Stimulated activated CD8-positive, alpha-beta memory T cell treated with anti-CD3 and anti-CD28 coated beads, Interleukin-15, amount 100 ng/mL, for 4 hours (primary cell): ENCODE measurements at places on chromosomes 5 and 9.

- DNase-seq = no peak
Observed at GRCh38 chr9:113705928-113706519, 170.1 kb upstream of the ZNF618 start.

- no peak for DNase-seq
Observed at GRCh38 chr5:56601641-56602071, 213.7 kb upstream of the MAP3K1 start.

DNA sequence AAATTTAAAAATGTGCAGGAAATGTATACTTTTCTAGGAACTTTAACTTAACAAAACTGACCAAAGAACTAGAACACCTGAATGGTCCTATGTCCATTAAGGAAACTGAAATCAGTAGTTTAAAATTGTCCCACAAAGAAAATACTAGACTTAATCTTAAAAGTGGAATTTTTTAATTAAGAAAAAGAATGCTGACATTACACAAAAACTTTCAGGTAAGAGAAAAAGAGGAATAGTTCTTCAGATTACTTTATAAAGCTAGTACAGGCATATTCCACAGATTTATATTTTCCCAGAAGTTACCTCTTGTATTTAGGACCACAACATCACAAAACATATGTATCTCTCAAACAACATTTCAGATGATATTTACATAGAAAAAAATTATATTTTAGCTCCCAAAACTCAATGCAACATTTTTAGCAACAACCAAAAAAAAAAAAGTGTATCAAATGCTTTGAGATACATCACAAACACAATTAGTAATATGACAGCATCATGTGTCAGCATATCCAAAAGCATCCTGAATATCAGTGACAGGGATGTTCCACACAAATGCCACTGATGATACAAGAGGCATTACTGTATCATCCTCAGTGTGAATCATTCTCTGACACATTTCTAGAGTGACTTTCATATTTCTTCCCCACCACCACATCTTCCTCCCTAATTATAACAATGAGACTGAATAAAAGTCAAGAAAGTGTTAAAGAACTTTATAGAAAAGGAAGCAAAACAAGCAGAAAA lies 264.0 kb downstream of the EPB41L4A start:
- DNase-seq = no peak

GRCh38 chr5:139650031-139650688 lies 2.0 kb downstream of the CXXC5 start:
- no peak for DNase-seq

GRCh38 chr9:136720251-136720897 lies 8.0 kb downstream of the DIPK1B start:
- no peak for DNase-seq

- no peak for DNase-seq
Observed at GRCh38 chr9:92278110-92278509, 15.4 kb downstream of the IARS1 start.

DNA sequence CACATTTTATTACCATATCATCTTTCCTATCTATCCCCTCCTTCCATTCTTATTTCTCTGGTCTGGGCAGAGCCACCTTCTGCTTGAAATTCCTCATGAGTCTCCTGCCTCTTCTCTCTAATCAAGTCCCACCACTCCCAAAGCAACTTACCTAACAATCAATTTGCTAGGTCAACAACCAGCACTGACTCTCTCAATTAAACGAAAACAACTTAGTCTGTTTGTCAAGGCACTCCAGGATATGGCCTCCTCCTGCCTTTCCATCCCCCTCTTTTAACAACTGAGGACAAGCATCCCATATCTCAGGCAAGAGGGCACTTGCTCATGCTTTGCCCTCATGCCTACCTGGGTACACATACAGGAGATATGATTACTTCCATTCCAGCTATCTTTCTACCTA lies 47.4 kb downstream of the HCN1 start:
- DNase-seq = no peak

DNA sequence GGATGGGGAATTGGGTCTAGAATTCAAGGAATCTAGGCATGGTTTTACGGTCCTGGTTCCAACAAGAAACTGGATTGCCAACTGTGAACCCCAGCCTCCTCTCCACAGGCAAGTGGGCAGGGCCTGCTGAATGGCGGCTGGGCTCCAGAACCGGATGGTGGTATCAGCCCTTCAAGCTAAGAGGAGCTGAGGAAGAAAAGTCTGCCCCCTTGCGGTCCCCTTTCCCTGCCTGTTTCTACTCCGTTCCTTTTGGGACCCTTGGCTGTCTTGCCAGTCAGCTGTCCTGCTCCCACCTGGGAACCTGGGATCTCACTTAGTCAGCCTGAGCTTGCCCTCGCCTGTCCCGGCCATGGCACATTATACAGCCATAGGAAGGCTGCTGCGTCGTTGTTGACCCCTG lies 234.4 kb upstream of the DAPK1 start:
- no peak for DNase-seq

DNA sequence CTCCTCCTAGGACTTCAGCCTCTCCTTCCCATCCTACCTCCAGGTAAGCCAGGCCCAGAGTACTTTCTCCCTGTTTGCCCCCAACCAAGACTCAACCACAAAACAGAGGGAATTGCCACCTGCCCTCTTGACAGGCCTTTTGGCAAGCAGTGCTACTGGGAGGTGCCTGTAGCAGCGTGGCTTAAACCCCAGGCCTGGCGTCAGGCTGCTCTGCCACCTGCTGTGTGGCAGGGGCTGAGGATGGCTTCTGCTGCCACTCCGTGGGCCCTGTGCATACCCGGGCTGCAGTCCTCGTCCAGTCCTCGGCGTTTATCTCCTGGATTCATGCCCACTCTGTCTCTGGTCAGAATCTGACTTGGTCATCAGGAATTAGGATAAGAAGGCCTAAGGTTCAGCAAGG lies 163.1 kb downstream of the PAX5 start:
- no peak for DNase-seq

GRCh38 chr5:14414656-14415023 lies 167.0 kb upstream of the OTULINL start:
- no peak for DNase-seq

- no peak for DNase-seq
Observed at GRCh38 chr5:57931352-57931751, 448.7 kb upstream of the ACTBL2 start.

- DNase-seq = no peak
Observed at GRCh38 chr9:116644091-116644688, 42.9 kb upstream of the TRIM32 start.

GRCh38 chr9:8492679-8493078 lies 693.1 kb upstream of the DMAC1 start:
- no peak for DNase-seq

GRCh38 chr9:14706530-14707140 lies 13.4 kb upstream of the ZDHHC21 start:
- DNase-seq = no peak

GRCh38 chr5:84392836-84393235 lies 8.2 kb upstream of the EDIL3 start:
- DNase-seq = no peak

DNA sequence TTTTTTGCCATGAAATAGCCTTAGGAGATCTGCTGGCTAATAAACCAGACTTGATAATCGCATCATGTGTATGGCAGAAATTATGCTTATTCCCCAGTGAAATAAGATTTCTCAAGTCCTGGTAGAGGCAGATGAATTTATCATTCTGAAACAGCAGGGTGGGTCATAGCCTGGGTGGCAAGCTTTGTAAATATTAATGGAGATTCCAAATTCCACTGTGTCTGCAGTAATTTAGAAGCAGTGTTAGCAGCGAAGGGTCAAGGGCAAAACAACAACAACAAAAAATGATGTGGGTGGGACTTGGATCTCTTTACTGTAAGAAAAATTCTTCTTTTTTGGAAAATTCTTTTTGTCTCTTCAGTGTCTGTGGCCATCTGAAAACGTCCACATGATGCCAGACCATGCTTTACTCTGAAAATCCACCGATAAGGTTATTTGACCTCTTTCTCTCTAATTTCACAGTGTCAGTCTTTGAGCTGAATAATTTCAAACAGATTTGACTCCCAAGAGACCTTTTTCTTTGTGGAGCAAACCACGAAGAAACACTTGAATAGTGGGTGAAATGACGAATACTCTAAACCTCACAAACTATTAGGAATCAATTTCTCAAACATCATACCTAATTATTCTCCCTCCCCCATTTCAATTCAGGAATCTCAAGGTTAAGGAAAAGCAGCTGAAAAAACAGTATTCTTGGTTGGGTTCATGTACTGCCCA lies 106.0 kb upstream of the RPS23 start:
- DNase-seq = no peak

GRCh38 chr9:4353236-4353635 lies 53.4 kb upstream of the GLIS3 start:
- no peak for DNase-seq

GRCh38 chr5:157505496-157505895 lies 45.5 kb downstream of the NIPAL4 start:
- DNase-seq = no peak

DNA sequence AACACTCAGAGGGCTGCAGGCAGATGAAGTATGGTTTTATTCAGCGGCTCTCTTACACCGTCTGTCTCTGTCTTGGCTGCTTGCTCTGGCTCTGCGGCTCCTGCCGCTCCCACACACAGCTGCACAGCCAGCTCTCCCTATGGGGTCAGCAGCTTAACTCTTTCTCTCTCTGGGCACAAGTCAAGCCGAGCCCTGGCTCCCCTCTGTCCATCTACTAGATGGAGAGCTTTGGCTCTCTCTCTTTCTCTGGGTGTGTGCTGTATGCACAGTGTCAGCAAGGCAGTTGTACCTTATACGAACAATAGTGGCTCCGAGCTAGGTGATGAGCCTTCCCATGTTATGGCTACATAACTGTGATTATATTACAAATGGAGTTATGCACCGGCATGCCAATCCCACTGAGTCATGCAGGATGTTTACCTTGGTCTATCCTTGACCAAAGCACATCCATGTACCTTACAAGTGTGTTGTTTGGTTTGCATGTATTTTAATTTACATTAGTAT lies 19.3 kb upstream of the PPP2CA start:
- no peak for DNase-seq

GRCh38 chr5:174511714-174512253 lies 212.6 kb upstream of the MSX2 start:
- DNase-seq = no peak

DNA sequence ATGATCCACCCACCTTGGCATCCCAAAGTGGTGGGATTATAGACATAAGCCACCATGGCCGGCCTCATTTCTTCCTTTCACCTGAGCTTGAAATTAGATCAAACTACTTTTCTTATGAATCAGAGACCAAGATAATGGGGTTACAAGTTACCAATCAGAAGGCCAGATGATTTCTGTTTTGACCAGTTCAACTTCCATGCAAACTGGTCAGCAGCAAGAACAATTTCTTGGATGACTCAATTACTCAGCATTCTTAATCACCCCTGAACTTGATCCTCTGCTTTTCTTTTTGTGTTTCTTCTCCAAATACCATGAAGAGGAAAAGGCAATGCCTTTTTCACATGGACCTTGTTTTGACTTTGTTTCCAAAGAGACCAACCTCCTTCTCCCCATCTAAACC lies 10.0 kb upstream of the PLIN2 start:
- no peak for DNase-seq

GRCh38 chr9:7342229-7342628 lies 457.3 kb downstream of the DMAC1 start:
- DNase-seq = no peak

DNA sequence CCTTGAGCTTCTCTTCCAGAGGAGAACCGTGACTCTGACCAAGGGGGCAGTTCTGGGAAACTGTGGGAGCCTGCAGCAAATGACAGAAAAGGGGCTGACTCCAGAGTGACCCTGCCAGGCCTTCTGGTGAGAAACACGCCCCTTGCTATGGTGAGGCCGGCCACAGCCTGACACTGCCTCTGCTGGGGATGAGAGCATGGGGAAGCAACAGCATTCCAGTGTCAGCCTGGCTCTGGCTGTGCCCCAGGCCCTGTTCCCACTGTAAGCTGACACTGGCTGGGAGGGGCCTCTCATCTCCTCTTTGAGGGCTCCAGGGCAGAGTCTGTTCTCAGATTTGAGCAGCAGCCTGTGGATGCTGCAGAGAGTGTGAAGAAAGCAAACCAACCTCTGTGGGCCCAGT lies 180.0 kb upstream of the IL12B start:
- DNase-seq = no peak

- no peak for DNase-seq
Observed at GRCh38 chr5:78495800-78496199, 135.4 kb downstream of the SCAMP1 start.

DNA sequence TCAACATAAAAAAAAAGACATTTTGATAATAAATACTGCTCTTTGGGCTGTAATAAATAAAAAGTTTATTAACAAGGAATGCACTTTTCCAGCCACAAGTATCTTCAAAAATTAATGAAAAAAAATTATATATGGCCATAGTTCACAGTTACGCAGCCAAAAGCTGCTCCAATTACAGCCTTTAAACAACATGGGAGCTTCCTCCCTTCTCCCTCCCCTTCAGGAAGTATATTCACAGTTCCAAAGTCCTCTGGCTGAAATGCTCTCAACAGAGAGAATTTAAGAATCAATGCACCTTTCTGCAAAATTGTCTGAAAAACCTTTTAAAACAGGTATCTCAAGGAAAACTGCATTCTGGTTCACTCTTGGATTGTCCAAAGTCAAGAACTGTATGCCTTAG lies 5.9 kb downstream of the PLK2 start:
- no peak for DNase-seq

GRCh38 chr9:105511446-105511845 lies 46.5 kb upstream of the FKTN start:
- DNase-seq = no peak

DNA sequence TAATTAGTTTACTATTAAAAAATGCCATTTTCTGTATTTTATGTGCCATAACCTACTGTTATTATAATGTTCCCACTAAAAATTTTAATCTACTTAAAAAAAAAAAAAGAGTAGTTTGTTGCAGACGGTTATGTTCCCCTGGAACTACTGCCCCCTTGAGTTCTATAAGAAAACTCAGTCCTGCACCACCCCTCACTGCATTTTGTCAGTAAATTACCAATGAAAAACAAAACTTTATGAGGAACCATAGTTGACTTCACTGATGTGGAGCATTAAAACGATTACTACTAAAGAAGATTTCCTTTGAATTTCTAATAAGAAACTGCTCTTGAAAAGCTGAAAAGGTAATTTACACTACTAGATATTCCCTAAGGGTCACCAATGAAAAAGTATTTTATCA lies 288.7 kb downstream of the FBXL17 start:
- no peak for DNase-seq

- no peak for DNase-seq
Observed at GRCh38 chr9:131598121-131598520, 52.8 kb downstream of the PRRT1B start.

- no peak for DNase-seq
Observed at GRCh38 chr9:98317134-98317857, 61.8 kb upstream of the TBC1D2 start.

GRCh38 chr5:136058972-136059354 lies 30.2 kb downstream of the TGFBI start:
- no peak for DNase-seq

DNA sequence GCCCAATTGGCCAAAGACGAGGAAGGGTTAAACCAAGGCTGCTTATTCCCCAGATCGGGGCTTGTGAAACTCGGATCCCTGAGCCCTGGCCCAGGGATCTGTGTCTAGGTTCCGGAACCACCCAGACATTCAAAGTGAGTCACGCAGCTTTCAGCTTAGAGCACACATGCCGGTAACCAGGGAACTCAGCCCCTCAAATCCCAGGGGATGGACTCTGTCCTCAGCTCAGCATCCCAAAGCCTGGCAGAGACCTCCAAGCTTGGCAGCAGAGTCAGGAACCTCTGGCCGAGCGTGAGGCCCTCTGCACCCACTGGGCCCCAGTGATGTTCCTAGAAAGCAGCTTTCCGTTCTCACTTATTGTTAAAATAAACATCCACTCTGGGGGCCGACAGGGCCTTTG lies 5.1 kb downstream of the PNPLA7 start:
- DNase-seq = no peak
